Islet precursor cell (in vitro differentiated cells): ENCODE measurements at places on chromosomes 12 and 14.

DNA sequence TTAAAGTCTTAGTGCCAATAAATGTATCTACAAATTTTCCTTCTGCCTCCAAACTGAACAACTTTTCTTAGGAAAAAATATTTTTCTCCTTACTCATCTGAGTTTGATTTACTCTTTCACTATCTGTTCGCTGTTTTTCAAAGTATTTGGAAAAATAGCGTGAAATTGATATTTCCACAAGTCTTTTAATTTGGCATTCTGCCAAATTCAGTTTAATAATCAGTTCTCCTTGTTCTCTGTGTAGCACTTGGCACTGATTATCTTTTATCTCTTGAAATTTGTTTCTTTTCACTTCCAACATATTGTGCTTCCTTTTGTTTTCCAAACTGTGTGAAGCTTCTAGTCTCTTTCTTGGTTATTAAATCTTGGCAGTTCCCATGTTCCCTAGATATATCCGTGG lies 559.8 kb downstream of the RPL10L start:
- no peak for DNase-seq

DNA sequence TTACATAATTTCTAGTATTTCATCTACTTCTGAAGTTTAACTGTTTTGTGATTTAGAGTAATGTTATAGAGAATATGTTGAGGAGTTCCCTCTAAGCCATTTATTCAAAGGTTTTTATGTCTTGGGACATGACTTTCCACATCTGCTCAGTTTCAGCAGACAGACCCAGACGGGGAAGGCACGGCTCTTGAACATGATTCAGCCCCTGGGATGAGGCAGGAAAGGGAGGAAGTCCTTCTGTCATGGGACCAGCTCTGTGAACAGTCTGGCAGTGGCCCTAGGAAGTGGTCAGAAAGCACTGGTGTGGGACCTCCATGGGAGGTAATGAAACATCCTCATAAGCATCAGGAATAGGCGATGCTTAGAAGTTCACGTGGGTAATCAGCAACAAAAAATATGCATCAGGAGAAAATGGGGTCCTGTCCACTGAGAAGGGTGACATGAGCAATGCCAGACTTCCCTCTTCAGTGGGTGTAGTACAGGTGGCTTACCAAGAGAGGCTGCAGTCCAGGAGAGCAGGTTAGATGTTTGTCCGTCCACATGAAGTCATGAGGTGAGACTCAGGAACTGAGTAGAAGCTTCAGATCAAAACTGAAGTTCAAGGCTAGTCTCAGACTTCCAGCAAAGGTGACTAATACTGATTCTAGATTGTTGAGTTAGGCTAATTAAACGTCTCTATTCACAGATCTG lies 248.5 kb downstream of the IPO8 start:
- DNase-seq = no peak

- no peak for DNase-seq
Measured at GRCh38 chr14:82438436-82438835, 904.8 kb upstream of the SEL1L start.

DNA sequence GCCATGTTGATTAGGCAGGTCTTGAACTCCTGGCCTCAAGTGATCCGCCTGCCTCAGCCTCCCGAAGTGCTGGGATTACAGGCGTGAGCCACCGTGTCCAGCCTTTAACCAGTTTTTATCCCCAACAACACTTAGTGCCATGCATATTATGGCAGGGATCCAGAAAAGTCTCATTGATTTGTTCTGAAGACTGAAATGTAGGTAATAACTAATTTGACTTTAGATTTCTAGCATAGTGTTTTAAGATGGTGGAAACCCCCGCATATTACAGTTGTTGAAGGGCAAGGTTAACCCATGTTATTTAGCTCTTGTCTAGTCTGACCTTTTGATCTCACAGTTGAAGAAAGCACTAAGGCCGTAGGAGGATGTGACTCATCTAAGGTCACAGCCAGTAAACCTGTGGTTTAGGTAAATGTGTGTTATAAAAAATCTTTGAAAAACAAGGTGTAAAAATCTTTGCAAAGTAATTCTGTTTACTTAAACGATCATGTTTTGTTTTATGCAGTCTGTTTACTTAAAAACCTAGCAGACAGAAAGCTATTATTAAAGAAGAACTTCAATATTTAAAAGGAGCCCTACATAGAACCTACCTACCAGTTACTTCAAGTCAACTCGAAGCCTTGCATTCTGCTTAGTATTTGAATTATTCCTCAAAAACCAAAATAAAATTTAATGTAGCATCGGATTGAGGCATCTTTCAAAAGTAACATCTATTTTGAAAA lies 24.8 kb downstream of the BICDL1 start:
- no peak for DNase-seq

DNA sequence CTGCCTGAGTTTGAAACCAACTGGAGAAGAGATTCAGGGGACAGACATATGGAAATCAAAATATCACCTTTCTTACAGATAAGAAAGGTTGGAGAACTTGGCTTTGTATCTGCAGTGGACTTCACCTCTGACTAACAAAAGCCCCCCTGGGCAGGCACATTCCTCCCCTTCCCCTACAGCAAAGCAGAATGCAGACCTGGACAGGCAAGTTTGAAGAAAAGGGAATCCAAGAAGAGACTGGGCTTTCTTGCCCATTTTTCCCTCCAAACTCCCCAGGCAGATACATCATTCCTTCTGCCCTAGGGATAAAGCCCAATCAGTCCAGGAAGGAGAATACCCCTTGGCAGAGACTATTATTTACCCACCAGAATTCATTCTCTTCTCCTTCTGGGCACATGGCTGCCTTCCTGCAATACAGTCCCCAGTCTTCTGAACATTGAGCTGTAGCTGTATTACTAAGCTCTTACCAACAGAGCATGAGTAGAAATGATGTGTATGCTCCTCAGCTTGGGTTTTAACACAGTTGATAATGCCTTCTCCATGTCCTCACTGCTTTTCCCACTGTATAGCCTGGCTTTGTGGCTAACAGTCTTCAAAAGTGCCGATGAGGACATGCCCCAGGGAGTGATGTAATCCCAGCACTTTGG lies 17.4 kb upstream of the NAP1L1 start:
- DNase-seq = peak; percentile 76

GRCh38 chr14:98223106-98223505 lies 1048.9 kb downstream of the BCL11B start:
- DNase-seq = no peak

GRCh38 chr14:20413744-20414082 lies 412 bp upstream of the TEP1 start:
- DNase-seq = no peak

DNA sequence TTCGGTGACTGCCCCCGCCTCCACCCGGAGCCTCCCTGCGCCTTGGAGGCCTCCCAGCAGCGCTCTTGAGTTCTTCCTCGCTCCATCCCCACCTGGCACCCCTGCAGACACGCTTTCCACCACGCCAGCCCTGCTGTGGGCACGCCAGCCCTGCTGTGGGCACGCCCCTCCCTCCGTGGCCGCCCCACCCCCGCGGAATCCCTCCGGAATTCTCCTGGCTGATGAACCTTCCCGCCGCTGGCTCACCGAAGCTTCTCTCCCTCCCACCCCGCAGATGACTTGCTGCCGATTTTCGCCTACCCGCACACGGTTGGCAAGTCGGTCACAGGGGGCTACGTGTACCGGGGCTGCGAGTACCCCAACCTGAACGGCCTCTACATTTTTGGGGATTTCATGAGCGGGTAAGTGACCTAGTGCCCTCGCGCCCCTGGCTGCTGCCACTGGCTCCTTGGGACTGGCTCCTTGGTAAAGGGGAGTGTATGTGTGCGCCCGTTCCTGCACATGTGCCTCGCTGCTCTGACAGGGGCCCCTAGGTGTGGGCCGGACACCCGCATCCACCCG lies 15.2 kb downstream of the HHIPL1 start:
- DNase-seq = no peak

GRCh38 chr14:76867516-76868453 lies 41.6 kb downstream of the LRRC74A start:
- no peak for DNase-seq

DNA sequence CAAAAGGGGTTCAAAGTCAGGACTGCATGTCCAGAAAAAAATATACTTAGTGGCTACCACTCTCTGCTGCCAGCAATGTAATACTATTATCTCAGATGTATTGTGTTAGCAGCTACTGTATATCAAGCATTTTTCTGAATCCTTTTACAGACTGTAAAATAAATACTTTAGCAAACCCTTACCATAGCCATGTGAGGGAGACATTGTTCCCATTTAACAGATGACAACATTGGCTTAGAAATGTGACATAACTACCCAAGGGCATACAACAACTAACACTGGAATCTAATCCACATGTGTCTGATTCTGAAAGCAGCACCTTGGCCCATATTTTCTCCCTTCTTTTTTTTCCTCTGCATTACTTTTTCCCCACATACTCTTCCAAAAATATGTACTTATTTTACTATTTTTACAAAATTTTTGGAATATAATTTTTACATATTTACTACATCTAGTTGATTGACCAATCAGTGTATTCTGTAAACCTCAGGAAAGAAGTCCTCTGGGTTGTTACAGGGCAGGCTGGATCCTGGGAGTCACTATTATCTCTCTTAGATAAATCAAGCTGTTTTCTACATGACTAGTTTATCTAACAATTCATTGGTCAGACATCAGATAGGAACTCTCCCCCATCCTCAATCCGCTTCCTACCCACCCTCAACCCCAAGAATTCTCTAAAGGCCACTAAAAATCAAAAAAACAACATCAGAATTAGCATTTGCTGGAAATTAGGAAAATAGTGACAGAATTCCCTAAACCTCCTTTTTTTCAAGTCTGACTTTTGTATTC lies 154.1 kb downstream of the BTG1 start:
- DNase-seq = no peak
